ENCODE measurements at places on chromosomes 2 and 18.

DNA sequence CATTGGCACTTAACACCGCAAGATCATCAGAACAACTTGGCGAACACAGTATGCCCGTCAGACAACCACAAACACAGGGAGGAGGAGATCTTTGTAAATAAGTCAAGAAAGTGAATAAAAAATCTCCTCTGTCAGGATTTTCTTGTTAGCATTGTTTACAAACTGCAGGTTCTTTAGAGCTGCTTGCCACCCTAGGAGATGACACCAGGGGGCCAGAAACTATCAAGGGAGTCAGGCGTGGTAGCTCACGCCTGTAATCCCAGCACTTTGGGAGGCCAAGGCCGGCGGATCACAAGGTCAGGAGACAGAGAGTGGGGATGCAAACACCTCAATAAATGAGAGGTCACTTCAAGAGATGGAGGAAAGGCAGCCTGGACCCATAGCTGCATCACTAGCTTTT, 428.1 kb downstream of the SETBP1 start:
- DNase-seq, result no peak

DNA sequence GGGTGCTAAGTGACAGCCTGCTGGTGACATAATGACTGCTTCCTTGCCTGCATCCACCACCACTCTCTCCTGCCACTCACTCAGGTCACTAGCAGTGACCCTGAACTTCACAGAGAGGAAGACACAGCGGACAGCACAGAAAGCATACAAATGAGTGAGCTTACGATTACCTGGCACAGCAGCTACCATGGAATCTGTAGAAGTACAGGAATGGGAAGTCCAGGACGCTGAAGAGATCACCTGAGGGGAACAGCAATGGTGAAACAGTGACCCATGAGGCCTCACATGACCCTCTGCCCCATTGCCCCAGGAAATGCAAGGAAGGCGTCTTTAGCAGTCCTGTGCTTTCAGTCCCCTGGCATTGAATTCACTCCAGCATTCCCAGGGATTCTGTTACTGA, 96.7 kb upstream of the RIOK3 start:
- DNase-seq, result no peak

GRCh38 chr18:59012815-59013705, 126.6 kb upstream of the SEC11C start:
- no peak for DNase-seq

- no peak for DNase-seq
These were observed 5.7 kb downstream of the C2orf80 start for GRCh38 chr2:208183972-208184705.

GRCh38 chr2:66930339-66931220, 466.6 kb upstream of the ETAA1 start:
- DNase-seq, result no peak

DNA sequence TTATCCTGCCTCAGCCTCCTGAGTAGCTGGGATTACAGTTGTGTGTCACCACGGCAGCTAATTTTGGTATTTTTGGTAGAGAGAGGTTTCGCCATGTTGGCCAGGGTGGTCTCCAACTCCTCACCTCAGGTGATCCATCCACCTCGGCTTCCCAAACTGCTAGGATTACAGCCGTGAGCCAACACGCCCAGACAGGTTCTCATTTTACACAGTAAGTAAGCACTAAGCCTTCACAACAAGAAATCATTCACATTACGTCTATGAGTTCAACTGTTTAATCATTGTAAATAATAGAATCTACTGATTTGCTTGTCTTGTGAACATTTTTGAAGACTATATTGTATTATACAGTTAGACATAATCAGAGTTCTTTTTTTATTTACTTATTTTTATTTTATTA, 131.5 kb upstream of the LRATD1 start:
- no peak for DNase-seq

- DNase-seq, result no peak
These were observed 13.2 kb downstream of the CEP76 start for GRCh38 chr18:12689256-12689850.

- peak; percentile 48 for DNase-seq
These were observed 161.1 kb downstream of the ARL4C start for GRCh38 chr2:234335661-234336228.

GRCh38 chr18:13672657-13673056, 53.7 kb downstream of the FAM210A start:
- DNase-seq, result no peak

DNA sequence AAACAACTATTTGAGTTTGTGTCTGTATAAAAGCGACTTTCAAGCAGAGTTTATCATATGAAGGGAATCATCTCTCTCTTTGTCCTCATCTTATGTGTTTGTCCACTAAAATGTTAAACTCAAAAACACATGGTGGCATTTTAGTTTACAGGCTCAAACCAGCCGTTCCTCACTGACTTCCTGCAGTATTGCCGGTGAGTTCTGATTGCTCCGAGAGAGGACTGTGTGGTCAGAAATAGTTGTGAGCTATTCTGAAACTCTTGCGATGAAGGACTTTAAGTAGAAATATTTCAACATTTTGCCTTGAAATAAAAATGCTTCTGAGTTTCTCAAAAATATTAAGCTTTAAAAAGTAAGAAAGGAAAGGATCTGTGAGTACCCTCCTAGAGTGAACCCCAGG, 163.2 kb upstream of the CAVIN2 start:
- DNase-seq, result no peak

GRCh38 chr18:56569416-56569815, 69.0 kb downstream of the TXNL1 start:
- DNase-seq, result no peak

Measured in CD4-positive, alpha-beta T cell treated with Interleukin-10 for 1 hour (primary cell).